Ascending aorta (tissue), 2 donors: ENCODE measurements at places on chromosomes 4 and X.

GRCh38 chr4:121236353-121237068, 72.4 kb upstream of the TNIP3 start:
- DNase-seq, result no peak

DNA sequence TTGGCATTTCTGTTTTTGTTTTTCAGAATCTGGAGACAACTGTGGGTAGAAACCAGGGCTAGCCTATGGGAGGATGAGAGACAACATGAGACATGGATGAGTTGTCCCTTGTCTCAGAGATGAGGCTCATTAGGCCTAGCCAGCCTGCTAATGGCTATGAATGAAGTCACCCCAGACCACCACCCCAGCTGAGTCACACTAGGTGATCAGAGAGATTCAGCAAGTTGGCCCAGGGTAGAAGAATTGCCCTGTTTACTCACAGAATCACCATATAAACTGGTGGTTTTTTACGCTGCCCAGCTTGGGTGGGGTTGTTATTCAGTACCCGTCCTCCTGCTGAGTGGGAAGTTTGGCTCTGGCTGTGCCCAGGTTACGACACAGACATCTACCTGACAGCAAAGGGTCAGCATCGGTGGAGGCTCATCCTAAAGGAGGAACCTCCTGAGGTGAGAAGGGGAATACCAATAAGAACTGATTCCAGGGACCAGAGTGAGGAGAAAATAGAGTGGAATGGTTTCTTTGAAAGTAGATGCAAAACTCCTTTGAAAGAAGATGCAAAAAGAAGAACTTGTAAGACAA, 17.2 kb upstream of the ARSJ start:
- DNase-seq, result no peak

- DNase-seq, result no peak
Measured at GRCh38 chrX:22165732-22166457, 106.8 kb upstream of the CBLL2 start.

GRCh38 chrX:30900227-30900626, 11.2 kb upstream of the TAB3 start:
- DNase-seq, result no peak

DNA sequence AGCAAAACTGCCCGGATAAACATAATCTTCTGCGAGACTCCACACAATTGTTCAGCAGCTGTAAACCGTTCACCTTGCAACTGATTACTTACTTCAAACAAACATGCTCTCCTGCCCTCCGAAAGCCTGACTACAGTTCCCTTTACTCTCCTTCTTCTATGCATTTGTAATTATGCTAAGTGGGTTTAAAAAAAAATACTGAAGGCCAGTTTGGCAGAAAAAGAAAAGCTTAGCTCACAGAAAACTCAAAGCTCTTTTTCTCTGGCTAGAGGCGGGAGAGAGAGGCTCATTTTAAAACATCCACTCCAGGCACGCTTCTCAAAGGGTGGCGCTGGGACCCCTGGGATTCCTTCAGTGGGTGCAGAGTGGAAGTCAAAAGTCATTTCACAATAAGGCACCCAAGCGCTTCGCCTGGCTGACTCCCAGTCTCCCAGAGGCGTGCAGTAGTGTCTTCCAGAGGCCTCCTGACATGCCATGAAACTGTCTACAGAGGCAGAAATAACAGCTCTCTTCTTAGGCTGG, 1.9 kb downstream of the DHRSX start:
- DNase-seq, result no peak

DNA sequence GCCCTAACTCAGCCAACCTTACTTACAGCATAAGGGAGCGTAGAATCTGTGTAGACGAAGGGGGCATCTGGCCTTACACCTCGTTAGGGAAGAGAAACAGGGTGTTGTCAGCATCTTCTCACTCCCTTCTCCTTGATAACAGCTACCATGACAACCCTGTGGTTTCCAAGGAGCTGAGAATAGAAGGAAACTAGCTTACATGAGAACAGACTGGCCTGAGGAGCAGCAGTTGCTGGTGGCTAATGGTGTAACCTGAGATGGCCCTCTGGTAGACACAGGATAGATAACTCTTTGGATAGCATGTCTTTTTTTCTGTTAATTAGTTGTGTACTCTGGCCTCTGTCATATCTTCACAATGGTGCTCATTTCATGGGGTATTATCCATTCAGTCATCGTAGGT, 14.6 kb downstream of the PLP1 start:
- DNase-seq, result no peak

- DNase-seq, result peak; percentile 59
Measured at GRCh38 chrX:1164322-1165288, 47.8 kb downstream of the CRLF2 start.

- DNase-seq, result no peak
Measured at GRCh38 chr4:157840034-157840433, 332.8 kb downstream of the GASK1B start.

DNA sequence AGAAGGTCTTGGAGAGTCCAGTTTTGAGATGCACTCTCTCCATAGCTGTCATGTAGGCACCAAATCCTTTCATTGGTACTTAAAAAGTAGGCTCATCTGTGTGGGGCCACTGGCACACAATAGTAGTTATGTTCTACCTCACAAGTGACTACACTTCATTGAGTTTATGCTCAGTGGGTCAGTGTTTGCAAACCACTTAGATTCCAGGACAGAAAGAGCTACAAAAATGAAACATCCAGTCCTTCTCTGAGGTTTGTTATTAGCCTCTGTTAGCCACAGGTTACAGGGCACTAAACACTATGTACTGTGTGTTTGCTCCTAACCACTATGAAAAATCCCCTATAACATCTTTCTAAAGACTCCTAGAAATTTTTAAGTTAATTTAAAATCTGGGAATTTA, 13.8 kb downstream of the RAB28 start:
- DNase-seq, result no peak

DNA sequence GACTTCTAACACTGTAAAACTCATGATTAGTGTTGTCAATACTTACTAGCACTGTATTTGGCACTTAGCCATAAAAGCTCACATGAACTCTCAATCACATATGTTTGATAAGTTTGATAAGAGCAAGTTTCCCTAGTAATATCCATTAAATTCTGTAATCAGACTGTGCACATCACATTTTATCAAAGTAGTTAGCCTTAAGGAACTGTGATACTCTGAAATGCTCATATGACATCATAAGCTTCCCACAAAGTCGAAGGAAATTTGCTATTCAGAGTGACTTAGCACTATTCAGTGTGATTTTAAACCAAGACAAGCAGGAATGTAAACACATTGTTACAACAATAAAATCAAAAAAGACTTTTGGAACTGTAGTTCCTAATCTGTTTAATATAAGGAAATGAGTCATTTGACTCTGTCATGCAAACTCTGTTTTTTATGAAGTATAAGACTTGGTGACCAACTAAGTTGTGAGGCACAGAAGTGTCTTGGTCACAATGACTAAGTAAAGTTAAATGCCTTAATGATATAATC, 6.7 kb downstream of the SLC7A11 start:
- no peak for DNase-seq

DNA sequence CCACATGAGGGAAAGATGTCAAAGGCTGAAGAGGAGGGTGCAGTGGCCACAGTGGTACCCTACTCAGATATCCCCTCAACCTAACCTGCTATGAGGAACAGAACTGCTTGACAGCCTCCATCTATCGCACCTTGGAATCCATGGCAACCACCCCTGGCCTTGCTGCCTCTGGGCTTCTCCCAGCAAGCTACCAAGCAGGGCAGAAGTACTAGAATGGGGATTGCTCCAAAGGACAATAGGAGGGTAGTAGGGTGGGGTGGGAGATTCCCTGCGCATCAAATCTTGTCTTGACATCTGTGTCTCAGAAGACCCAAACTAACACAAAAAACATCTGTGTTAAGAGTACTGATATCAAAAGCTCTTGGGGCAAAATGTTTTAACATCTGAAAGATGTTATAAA, 118.2 kb downstream of the FBXW7 start:
- no peak for DNase-seq

- DNase-seq, result no peak
Measured at GRCh38 chr4:183396227-183396637, 48.2 kb upstream of the CDKN2AIP start.

GRCh38 chr4:111778543-111778942, 366.7 kb upstream of the FAM241A start:
- DNase-seq, result no peak

GRCh38 chrX:38400389-38400910, 48.0 kb downstream of the OTC start:
- no peak for DNase-seq

DNA sequence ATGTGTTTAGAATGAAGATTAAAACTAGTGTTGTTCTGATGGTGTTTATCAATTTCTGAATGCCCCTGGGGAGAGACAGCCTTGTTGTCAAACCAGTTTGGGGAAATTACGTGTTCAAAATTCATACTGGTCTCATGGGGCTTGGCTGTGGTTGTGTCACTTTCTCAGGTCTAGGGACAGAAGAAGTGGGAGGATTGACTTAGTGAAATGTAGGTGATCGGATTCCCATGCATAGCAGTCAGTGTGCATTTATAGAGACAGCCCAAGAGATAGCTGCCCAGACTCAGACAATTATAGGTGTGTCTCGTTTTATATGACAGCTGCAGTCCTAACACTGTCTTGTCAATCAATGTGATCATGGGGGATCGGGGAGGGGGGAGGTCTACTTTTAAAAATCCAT, 94.4 kb upstream of the CLCN4 start:
- DNase-seq, result no peak

DNA sequence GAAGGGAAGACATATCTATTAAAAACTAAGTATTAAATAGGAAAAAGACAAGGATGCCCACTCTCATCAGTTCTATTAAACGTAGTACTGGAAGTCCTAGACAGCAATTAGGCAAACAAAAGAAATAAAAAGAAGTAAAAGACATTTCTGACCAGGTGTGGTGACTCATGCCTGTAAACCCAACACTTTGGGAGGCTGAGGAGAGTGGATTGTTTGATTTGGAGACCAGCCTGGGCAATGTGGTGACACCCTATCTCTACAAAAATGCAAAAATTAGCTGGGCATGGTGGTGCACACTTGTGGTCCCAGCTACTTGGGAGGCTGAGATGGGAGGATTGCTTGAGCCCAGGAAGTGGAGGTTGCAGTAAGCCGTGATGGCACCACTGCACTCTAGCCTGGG, 1071.8 kb downstream of the FAT4 start:
- no peak for DNase-seq

GRCh38 chrX:69138512-69138911, 26.7 kb downstream of the PJA1 start:
- DNase-seq, result no peak

DNA sequence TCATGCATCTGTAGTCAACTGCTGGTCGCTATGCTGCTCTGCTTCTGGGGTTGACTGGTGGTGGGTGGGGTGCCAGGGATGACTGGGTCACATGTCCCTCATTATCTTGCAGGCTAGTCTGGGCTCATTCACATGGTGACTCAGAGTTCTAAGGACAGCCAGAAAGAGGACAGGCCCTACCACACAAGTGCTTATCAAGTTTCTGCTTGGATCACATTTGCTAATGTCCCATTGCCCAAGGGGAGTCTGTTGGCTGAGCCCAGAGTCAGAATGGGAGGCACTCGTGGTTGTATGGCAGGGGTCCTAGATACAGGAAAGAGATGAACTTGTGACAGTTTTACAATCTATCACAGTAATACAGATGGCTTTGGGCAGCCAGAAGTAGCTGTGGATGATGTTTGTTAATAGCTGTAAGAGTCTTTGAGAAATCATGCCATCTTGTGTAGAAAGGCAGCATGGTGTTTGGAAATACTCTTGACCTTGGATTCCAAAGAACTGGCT, 221.3 kb downstream of the GPAT3 start:
- no peak for DNase-seq

DNA sequence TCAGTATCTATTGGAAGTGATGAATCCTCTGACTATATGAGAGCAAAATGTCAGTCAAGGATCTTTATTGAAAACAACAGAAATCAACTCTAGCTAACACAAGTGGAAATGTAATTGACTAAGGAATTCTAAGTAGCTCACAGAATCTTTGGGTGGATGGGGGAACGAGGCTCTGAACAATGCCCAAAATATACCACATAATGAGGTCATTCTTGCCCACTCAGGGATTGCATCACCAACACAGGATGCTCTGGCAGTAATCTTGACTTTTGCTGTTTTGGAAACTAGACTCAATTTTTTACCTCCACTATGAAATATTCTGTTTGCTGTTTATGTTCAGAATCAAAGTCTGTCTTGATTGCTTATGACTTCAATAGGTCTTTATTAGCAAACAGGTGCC, 127.4 kb upstream of the UNC5C start:
- no peak for DNase-seq

DNA sequence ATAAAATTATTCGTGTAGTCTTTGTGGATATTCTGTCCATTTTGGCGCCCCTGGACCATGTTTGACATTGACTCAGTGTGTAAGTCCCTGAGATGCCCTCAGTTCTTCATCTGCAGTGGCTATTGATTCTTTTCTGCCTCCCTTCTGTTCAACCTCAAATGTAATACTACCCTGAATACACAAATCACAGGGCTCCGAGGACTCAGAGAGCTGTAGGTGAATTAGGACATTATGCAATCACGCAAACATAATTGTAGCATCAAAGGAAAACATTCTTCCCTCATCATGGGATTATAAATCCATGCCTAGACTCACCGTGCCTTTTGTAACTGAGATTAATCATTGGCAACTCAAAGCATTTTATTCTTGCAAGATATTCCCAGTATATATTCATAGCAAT, 161.4 kb upstream of the PACRGL start:
- no peak for DNase-seq

DNA sequence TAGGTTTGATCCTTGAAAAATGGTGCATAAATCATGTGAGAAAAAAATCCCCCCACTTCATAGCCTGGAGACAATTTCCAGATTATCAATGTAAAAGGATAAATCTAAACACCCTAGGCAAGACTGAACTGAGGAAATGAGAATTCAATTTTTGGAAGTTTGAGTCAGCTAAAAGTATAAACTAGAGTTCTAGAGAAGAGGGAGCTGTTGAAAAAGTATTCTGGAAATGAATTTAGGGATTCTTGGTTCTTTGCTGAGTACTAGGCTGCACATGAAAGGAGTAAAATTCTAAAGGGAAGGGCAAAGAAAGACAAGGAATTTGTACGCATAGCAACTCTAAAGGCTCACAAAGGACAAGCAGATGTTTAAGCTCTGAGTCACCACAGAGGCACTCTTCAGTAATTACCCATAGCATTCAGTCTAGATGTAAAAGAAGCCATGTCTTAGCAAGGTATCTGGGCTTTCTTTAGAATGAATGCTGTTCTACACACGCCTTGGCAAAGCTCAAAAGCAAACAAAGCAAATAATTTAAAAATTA, 896.5 kb downstream of the PDHA2 start:
- DNase-seq, result no peak

DNA sequence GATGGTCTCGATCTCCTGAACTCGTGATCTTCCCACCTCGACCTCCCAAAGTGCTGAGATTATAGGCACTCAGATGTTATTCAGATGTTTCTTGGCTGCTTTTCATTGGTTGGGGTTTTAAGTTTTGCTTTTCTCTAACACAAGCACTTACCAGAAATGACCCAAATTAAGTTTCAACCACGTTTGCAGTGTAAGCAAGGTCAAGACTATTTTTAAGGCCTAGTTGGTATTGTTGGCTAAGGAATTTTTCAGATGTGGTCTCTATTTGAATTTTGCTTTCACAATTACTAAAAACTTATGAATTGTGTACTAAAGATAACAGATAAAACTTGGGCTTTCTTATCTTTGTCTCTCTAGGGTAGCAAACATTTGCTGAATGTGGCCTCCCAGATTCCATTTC, 1756.9 kb upstream of the TENM3 start:
- no peak for DNase-seq
